Neural crest cell (in vitro differentiated cells): ENCODE measurements at places on chromosomes 5 and 9.

DNA sequence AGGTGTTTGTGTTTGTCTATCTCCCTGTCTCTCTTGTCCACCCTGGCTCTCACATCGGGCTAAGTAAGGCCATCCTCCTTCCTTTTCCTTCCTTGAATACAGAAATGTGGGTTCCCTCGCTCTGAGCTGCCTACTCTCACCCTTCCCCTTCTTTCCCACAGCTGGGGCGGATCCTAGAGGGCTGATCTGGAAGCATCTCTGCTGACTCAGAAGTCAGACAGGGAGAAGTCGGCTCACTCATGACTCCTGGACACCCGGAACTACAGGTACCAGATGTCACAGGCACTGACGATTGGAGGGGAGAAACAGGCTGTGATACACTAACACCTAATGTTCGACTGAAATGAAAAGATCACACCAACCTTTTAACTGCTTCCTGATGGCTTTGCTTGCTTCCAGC is 41.3 kb downstream of the PTPN3 start:
- no peak for DNase-seq

- no peak for DNase-seq
Measured at GRCh38 chr5:111069839-111070238, 1.7 kb upstream of the TSLP start.

GRCh38 chr5:91128604-91129003 is 254.5 kb downstream of the ARRDC3 start:
- no peak for DNase-seq

DNA sequence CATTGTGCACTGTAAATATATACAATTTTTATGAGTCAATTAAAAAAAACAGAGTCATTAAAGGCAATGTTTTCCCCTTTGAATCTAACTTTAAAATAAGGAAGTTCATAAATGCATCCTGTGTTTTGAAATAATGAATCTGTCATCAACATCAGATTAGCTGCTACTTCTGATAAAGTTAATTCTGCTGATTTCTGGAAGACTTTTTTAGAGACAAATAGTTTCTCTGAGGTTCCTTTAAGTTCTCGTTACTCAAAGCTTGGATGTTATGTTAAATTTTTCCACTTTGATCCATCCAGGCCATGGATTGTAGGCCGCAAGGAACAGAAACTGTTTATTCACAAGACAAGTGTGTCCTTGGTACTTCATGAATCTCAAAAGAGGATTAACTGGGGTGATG is 115.5 kb downstream of the CARTPT start:
- no peak for DNase-seq

GRCh38 chr5:149853331-149853648 is 91.3 kb downstream of the PDE6A start:
- DNase-seq: no peak

- no peak for DNase-seq
Measured at GRCh38 chr5:113163328-113163727, 186.7 kb downstream of the DCP2 start.
